ENCODE measurements at places on chromosomes 5 and 9.

DNA sequence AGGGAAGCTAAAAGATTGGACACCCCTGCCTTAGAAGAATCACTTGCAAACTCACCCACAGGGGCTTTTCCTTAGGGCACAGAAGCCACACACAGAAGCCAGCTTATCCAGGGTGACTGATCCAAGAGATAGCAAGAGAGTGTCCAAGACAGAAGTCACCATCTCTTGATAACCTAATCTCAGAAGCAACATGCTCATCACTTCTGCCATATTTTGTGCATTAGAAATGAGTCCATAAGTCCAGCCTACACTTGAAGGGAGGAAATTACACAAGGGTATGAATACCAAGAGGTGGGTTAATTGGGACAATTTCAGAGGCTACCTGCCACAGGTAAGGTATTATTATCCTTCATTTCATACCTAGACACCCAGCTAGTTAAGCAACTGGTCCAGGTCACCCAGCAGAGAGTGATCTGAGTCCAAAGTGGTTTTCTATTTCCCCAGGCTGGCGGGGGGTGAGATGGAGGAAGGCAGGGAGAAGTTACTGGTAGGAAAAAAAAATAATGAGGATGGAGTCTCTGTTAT, 3.7 kb upstream of the ERGIC1 start:
- DNase-seq = no peak

GRCh38 chr5:126576974-126577373, 18.0 kb downstream of the ALDH7A1 start:
- DNase-seq = no peak

- DNase-seq = no peak
Observed at GRCh38 chr5:80713631-80714030, 58.8 kb upstream of the DHFR start.

GRCh38 chr5:139397921-139398320, 3.0 kb upstream of the PROB1 start:
- DNase-seq = no peak

DNA sequence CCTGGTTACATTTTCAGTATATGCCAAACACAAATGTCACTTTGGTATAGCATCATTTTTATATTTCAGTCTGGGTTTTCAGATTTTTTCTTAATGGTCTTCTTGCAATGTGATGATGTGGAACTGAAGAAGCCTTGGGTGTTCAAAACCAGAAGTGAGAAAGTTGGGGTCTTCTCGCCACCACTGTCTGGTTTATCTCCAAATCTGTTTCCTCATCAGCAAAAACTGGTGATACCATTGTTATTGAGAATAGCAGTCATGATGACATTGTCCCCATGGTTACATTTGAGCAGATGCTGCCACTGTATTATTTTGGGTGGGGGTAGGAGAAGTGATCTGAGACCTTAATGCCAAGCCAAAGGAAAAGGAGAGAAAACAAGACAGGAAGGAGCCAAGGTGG, 85.9 kb upstream of the MAP3K1 start:
- DNase-seq = no peak

- no peak for DNase-seq
Observed at GRCh38 chr9:27124151-27124550, 15.1 kb downstream of the TEK start.

DNA sequence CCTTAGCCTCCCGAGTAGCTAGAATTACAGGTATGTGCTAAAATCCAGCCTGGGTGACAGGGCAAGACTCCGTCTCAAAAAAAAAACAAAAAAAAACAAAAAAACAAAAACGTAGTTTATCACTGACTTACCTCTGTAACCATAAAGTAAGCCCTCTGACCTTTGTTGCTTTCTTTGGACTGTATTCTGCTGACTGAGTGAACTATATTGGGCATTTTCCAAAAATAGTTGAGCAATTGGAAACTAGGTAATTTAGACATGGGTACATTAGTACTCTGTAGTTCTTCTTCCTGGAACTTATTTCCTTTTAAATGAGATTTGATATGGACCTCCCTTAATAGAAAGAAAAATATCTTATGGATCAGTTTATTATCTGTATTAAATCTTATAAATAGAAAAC, 66.6 kb downstream of the ANKHD1 start:
- no peak for DNase-seq

GRCh38 chr5:109947667-109948066, 257.9 kb downstream of the MAN2A1 start:
- no peak for DNase-seq

- DNase-seq = no peak
Observed at GRCh38 chr5:175261037-175261436, 182.9 kb downstream of the DRD1 start.

DNA sequence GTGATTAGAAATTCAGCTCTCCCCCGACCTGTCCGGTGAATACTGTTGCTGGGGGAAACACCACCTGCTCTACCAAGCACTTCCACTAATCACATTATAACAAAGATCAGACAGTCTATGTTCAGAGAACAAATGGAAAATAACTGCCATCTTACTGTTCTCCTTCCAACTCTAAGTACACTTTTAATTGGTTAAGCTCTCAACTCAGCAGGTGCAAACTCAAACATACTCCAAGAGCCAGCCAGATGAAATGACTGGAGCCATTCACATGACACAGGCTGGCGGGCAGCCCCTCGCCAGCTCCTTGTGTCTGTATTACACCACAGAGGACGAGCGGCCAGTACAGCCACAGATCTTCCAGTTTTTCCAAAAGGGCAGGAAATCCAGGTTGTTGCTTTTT, 16.1 kb downstream of the LIFR start:
- DNase-seq = no peak

DNA sequence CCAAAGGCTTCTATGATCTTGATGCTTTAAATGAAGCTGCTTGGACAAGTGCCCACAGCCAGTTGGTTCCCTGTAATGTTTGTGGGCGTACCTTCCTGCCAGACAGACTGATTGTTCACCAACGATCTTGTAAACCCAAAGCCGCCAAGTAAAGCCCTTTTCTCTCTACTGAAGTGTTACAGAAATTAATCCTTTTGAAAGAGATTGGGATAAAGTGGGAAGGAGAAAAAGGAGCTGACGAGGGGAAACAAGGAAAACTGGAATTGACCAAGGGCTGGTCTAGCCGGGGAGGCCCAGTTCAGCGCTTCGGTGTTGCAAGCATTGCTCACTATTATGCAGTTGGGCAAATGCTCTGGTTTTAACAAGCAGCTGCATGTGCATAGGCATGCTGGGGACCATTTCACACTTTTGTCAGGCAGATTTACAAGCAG, 53.2 kb downstream of the ZNF474 start:
- DNase-seq = no peak

- no peak for DNase-seq
Observed at GRCh38 chr5:68285851-68286611, 70.5 kb downstream of the PIK3R1 start.

GRCh38 chr9:79668956-79669355, 97.2 kb downstream of the TLE4 start:
- DNase-seq = no peak

DNA sequence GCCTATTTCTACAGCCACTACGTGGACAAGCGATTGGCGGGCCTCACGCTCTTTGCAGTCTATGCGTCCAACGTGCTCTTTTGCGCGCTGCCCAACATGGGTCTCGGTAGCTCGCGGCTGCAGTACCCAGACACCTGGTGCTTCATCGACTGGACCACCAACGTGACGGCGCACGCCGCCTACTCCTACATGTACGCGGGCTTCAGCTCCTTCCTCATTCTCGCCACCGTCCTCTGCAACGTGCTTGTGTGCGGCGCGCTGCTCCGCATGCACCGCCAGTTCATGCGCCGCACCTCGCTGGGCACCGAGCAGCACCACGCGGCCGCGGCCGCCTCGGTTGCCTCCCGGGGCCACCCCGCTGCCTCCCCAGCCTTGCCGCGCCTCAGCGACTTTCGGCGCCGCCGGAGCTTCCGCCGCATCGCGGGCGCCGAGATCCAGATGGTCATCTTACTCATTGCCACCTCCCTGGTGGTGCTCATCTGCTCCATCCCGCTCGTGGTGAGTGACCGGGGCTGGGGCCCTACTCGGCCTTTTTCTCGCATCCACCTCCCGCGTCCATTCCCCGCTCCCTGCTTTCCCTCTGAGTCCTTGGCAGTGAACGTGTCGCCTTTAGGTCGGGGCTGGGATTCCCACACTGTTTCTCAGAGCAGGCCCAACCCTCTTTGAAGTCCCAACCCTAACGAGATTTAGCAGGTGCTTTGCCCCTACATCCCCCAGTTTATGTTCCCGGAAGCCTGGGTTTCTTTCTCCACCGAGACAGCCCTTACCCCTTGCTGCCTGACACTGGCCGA, 1.8 kb downstream of the PTGER4 start:
- DNase-seq = no peak

- no peak for DNase-seq
Observed at GRCh38 chr5:81428861-81429260, 34.9 kb upstream of the ACOT12 start.

DNA sequence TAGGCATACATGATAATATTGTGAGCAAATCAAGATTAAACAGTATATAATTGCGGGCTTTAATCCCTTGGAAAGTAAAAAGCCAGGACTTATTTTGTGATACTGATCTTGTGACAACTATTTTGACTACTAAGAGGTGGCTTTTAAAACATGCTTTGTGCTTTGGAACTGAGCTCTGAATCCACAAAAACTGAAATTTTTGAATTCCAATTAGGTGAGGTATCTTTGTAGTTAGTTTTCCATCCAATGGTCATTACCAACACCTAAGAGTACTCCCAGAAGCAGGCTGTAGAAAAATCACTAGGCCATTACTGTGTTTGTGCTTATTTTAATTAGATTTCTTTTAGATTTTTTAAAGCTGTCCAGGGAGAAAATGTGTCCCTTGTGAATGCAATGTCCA, 559.5 kb upstream of the WWC1 start:
- DNase-seq = no peak

- DNase-seq = peak; percentile 48
Observed at GRCh38 chr5:90474235-90475107, at the start of the genes MBLAC2 and POLR3G. Gene MBLAC2 (minus strand): TSS chr5:90474771. CDS start chr5:90474292, 479 bp downstream. Gene POLR3G (plus strand): TSS chr5:90474864. CDS start chr5:90485568, 10,704 bp downstream.

GRCh38 chr5:130337179-130337888, 433.1 kb downstream of the CHSY3 start:
- no peak for DNase-seq

DNA sequence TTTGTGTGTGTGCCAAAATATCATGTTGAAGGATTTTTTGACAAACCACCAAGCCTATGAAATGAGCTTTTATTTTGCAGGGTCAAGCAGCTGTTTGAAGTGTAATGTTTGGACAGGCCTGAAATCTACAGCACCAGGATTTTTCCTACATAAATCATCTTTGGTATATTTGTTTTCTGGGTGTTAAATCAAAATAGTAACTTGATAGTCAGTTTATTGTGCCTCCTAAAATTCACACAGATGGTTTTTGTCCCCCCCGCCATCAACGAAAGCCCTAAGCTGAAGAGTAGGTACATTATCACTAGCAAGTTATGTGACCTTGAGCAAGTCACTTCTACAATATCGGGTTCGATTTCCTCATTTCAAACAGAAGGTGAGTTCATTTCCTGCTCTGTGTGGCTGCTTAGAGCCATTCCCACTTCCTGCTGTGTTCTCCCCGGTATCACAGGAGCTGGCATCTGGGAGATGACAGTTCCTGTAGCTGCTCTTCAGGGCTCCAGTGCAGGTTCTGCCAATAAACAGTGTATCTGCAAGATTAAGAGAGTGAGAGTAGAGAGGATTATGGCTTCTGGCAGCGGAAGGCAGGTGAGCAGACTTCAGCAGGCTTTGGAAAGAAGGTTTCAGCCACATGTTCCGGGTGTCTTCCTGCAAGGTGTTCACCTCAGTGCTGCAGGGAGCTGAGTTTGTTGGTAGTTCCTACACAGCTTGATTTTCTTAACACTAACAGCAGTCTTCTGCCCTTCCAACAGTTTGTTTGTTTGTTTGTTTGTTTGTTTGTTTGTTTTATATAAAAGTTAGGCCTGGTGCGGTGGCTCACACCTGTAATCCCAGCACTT, 48.4 kb upstream of the GNE start:
- no peak for DNase-seq

DNA sequence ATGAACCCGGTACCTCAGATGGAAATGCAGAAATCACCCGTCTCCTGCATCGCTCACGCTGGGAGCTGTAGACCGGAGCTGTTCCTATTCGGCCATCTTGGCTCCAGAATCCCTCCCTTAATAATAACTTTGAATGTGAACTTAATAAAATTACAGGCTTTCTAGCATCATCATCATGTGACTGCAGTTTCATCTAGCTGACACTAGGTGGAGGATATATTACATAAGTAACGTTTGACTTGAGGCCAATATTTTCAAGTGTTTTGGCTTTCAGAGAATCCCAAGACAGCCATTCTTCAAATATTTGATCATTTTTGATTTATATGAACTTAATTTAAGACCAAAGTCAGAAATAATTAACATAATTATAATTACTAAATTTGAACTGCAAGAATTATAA, 474.9 kb upstream of the CDH10 start:
- no peak for DNase-seq

- no peak for DNase-seq
Observed at GRCh38 chr9:7333719-7334118, 465.9 kb downstream of the DMAC1 start.

DNA sequence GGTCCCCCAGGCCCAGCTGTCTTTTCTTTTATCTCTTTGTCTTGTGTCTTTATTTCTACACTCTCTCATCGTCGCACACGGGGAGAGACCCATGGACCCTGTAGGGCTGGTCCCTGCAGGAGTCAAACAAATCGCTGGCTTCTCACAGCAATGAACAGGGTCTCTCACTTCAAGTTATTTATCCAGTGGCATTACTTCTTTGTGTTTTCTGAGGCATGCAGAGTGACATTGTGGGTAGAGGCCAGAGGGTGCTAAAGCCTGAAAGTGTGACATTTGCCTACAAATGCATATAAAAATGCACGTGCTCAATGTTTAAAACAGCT, 127.6 kb downstream of the ST8SIA4 start:
- DNase-seq = no peak

DNA sequence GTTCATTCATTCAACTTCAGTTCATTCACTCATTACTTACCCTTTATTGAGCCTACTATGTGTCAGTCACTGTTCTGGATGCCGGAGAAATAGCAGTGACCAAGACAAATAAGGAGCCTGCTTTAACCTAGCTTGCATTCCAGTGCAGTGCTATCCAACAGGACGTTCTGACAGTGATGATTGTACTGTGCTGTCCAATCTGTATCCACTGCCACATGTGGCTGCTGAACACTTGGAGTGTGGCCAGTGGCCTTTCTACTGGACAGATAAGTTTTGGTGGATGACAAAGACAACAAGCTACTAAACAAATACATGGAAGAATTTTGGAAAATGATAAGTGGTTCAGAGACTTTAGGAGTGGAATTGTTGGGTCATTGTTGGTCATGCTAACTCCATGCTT, 33.6 kb downstream of the SUB1 start:
- no peak for DNase-seq

- no peak for DNase-seq
Observed at GRCh38 chr5:72554897-72555296, 47.7 kb upstream of the ZNF366 start.

GRCh38 chr5:43033841-43034590, 6.1 kb downstream of the ANXA2R start:
- no peak for DNase-seq

DNA sequence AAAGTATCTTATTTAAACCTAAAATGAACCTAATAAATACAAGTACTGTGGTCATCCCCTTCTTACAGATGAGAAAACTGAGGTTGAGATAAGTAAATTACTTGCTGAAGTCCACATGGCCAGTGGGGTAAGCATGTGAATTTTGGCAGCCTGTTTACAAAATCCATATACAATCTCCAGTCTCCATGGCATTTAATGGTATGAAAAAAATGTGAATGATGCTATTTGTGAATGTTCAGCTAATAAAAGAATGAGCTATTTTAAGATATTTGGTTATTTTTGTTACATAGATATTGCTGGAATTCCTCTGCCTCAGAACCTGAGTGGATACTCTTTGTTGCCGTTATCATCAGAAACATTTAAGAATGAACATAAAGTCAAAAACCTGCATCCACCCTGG, 19.3 kb upstream of the GPR150 start:
- DNase-seq = no peak
